ENCODE measurements at places on chromosomes 4 and X. TPM values are rescaled to one million over a fixed set of nuclear protein-coding genes. Genes with fewer than 3 reads are reported as not detected.

GRCh38 chrX:39969099-39969818, 128.5 kb downstream of the BCOR start:
- H3K27ac ChIP-seq = peak overlapping the region; percentile 15
- no peaks in the 10 kb centered on the region for H3K36me3 ChIP-seq
- H3K4me3 ChIP-seq = no peak overlapping the region
- H3K27me3 ChIP-seq = no peaks in the 10 kb centered on the region
- no peak for DNase-seq
- peaks cover 23% of the 10 kb centered on the region for H3K4me1 ChIP-seq

- DNase-seq = no peak
- H3K4me1 ChIP-seq = no peaks in the 10 kb centered on the region
Measured at GRCh38 chr4:126427853-126428252, 1113.1 kb downstream of the FAT4 start.

GRCh38 chr4:84814094-84814750, 152.3 kb downstream of the WDFY3 start:
- H3K36me3 ChIP-seq = no peaks in the 10 kb centered on the region
- H3K27ac ChIP-seq = no peak overlapping the region
- H3K27me3 ChIP-seq = no peaks in the 10 kb centered on the region
- no peak overlapping the region for H3K4me3 ChIP-seq

DNA sequence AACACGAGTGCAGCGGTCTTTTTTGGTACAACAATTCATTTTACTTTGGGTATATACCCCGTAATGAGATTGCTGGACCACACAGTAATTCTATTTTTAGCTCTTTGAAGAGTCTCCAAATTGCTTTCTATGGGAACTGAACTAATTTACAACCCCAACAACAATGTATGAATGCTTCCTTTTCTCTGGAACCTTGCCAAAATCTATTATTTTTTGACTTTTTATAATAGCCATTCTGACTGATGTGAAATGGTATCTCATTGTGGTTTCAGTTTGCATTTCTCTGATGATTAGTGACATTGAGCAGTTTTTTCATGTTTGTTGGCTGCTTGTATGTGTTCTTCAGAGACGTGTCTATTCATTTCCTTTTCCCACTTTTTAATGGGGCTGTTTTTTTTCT, 240.8 kb downstream of the STK32B start:
- H3K4me3 ChIP-seq = no peak overlapping the region
- no peak for DNase-seq
- H3K4me1 ChIP-seq = no peaks in the 10 kb centered on the region
- no peak overlapping the region for H3K27ac ChIP-seq
- H3K27me3 ChIP-seq = no peaks in the 10 kb centered on the region

- H3K4me3 ChIP-seq = no peak overlapping the region
- no peaks in the 10 kb centered on the region for H3K36me3 ChIP-seq
- DNase-seq = no peak
- no peaks in the 10 kb centered on the region for H3K4me1 ChIP-seq
- H3K27me3 ChIP-seq = no peaks in the 10 kb centered on the region
Measured at GRCh38 chr4:99383833-99384392, 31.4 kb upstream of the ADH1C start.

GRCh38 chr4:125321709-125322365, 7.1 kb downstream of the FAT4 start:
- no peak overlapping the region for H3K4me3 ChIP-seq
- DNase-seq = no peak
- H3K36me3 ChIP-seq = no peaks in the 10 kb centered on the region
- H3K4me1 ChIP-seq = no peaks in the 10 kb centered on the region
- H3K27ac ChIP-seq = no peak overlapping the region

Gene ABLIM2
- total RNA-seq = 0.41 TPM

GRCh38 chrX:21354725-21355124, 19.5 kb upstream of the CNKSR2 start:
- DNase-seq = no peak

GRCh38 chrX:122567911-122568310, 616.2 kb upstream of the GRIA3 start:
- no peaks in the 10 kb centered on the region for H3K27me3 ChIP-seq
- no peak for DNase-seq
- no peak overlapping the region for H3K4me3 ChIP-seq
- no peaks in the 10 kb centered on the region for H3K36me3 ChIP-seq
- no peak overlapping the region for H3K27ac ChIP-seq

Gene ARHGEF6
- 81.5 TPM for total RNA-seq

DNA sequence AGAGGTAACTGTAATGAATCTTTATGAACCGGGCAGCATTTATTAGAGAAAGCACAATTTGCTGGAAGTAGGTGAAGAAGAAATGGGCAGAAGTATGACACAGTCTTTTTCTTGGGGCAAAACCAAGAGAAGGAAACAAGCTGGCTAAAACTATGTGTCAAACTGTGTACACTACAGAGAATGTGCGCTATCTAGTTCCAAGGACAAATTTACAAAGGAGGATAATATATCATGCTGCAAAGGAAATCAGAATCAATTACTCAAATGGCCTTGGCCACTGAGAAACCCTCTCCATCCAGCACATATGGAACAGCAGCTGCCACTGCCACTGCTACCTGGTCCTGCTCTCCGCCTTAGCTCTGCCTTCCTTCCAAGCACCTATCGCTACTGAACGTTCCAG, 17.1 kb upstream of the MECP2 start:
- H3K27ac ChIP-seq = no peak overlapping the region
- no peaks in the 10 kb centered on the region for H3K4me1 ChIP-seq
- no peaks in the 10 kb centered on the region for H3K27me3 ChIP-seq
- DNase-seq = no peak
- no peaks in the 10 kb centered on the region for H3K36me3 ChIP-seq

- no peaks in the 10 kb centered on the region for H3K27me3 ChIP-seq
- peaks cover 12% of the 10 kb centered on the region for H3K4me1 ChIP-seq
- no peak overlapping the region for H3K4me3 ChIP-seq
- DNase-seq = no peak
- H3K36me3 ChIP-seq = peaks cover 8% of the 10 kb centered on the region
Measured at GRCh38 chr4:83281307-83281706, 3.3 kb downstream of the COQ2 start.

GRCh38 chrX:68440940-68441339, 7.6 kb upstream of the OPHN1 start:
- no peak for DNase-seq
- no peak overlapping the region for H3K4me3 ChIP-seq
- H3K36me3 ChIP-seq = no peaks in the 10 kb centered on the region
- no peaks in the 10 kb centered on the region for H3K27me3 ChIP-seq

DNA sequence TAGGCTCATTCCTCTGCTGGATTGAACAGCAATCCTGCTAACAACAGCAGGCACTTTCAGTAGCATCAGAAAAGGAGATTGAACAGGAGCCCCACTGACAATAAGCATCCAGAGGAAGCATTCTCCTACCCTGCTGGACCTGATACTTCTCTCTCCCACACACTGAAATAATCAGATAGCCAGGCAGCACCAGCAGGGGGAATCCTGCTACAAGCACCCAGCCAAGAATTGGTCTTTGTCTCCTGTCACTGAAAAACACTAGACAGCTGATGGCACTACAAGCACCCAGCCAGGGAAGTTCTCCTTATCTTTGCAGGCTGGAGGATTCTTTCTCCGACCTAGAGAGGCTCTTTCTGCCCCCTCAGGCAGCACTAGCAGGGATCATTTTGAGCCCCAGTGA, 444.3 kb upstream of the GRIA3 start:
- H3K36me3 ChIP-seq = no peaks in the 10 kb centered on the region
- no peak overlapping the region for H3K27ac ChIP-seq
- no peak overlapping the region for H3K4me3 ChIP-seq
- no peaks in the 10 kb centered on the region for H3K27me3 ChIP-seq
- no peak for DNase-seq

Gene KLKB1
- 1.3 TPM for total RNA-seq

- DNase-seq = no peak
- H3K36me3 ChIP-seq = no peaks in the 10 kb centered on the region
- no peak overlapping the region for H3K4me3 ChIP-seq
- no peaks in the 10 kb centered on the region for H3K4me1 ChIP-seq
Measured at GRCh38 chrX:124540474-124540873, 194.1 kb downstream of the SH2D1A start.

- H3K4me3 ChIP-seq = no peak overlapping the region
- no peaks in the 10 kb centered on the region for H3K27me3 ChIP-seq
- H3K36me3 ChIP-seq = no peaks in the 10 kb centered on the region
- no peak overlapping the region for H3K27ac ChIP-seq
Measured at GRCh38 chrX:4547213-4547836, 833.9 kb upstream of the PRKX start.

DNA sequence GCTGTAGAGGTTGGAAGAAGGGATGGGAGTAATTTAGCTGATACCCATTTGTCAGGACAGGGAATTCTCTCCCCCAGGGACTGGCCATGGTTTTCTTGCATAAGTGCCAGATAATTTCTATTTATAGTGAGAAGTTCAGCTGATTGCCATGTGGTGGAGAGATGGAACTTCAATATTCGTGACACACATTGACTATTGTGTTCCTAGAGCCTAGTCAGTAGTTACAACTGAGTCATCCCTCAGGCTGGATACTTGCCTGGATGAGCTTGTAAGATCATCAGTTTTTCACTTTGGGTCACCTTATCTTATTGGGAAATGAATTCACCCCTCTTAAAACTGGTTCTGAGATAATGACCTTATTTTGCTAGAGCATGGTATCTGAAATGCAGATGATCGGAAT, 32.2 kb downstream of the CFAP299 start:
- no peaks in the 10 kb centered on the region for H3K4me1 ChIP-seq
- H3K27me3 ChIP-seq = no peaks in the 10 kb centered on the region
- DNase-seq = no peak
- no peak overlapping the region for H3K27ac ChIP-seq
- H3K4me3 ChIP-seq = no peak overlapping the region

Gene USP9X
- 72.1 TPM for total RNA-seq

DNA sequence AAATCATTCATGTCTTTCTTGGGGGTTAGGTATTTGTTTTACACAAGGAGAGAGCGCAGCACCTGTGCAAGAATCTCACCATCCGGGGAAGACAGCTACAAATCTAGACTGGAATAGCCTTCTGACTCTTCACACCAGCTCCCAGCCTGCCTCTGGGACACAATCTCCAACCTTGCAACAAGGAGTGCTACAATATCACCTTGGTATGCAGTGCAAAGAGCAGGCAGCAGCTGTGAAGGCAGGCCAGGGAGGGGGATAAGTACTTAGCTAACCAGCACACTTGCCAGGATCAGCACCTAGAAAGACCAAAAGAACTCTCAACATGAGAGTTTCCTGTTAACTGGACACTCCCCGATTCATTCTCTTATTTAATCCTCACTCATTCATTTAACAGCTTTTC, 235.3 kb downstream of the AR start:
- DNase-seq = no peak
- no peak overlapping the region for H3K4me3 ChIP-seq
- no peaks in the 10 kb centered on the region for H3K36me3 ChIP-seq
- no peak overlapping the region for H3K27ac ChIP-seq
- no peaks in the 10 kb centered on the region for H3K27me3 ChIP-seq

Gene GLOD5
- total RNA-seq = not detected

Gene VSIG1
- 50.2 TPM for total RNA-seq

- peak overlapping the region; percentile 69 for H3K4me3 ChIP-seq
- H3K27ac ChIP-seq = peak overlapping the region; percentile 52
- H3K27me3 ChIP-seq = no peaks in the 10 kb centered on the region
- peak; percentile 22 for DNase-seq
- no peaks in the 10 kb centered on the region for H3K36me3 ChIP-seq
- no peaks in the 10 kb centered on the region for H3K4me1 ChIP-seq
Measured at GRCh38 chr4:123397144-123398065, 810 bp downstream of the SPRY1 start.

DNA sequence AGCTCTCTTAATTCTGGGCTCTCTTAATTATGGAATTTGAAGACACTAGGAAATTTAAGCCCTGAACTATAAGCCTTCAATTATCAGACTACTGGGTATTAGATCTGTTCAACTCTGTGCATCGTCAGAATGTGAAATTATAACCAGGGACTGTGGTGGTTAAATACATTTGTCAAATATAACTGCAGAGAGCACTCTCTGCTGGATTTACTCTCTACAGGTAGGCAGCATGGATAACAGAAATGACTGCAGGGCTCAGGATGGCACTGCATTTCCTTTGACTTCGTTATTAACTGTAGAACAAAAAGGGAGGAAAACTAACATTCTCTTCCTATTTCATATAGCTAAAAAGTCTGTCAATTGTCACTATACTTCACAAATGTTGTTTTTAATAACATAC, 310.1 kb upstream of the RASGEF1B start:
- no peak overlapping the region for H3K4me3 ChIP-seq
- DNase-seq = no peak
- H3K4me1 ChIP-seq = no peaks in the 10 kb centered on the region
- H3K36me3 ChIP-seq = no peaks in the 10 kb centered on the region

Gene ATP8A1
- total RNA-seq = 48.5 TPM

Gene LRRC66
- 0.27 TPM for total RNA-seq

Gene RHOXF2
- not detected for total RNA-seq

GRCh38 chr4:144171697-144172096, 31.2 kb upstream of the GYPA start:
- H3K4me3 ChIP-seq = no peak overlapping the region
- no peak for DNase-seq
- no peaks in the 10 kb centered on the region for H3K27me3 ChIP-seq
- H3K4me1 ChIP-seq = no peaks in the 10 kb centered on the region

GRCh38 chr4:72613959-72614358, 44.9 kb upstream of the ADAMTS3 start:
- no peaks in the 10 kb centered on the region for H3K4me1 ChIP-seq
- DNase-seq = no peak
- H3K27ac ChIP-seq = no peak overlapping the region
- no peak overlapping the region for H3K4me3 ChIP-seq
- H3K27me3 ChIP-seq = no peaks in the 10 kb centered on the region
- no peaks in the 10 kb centered on the region for H3K36me3 ChIP-seq

Gene CTPS2
- 8.8 TPM for total RNA-seq

Gene RAB40AL
- total RNA-seq = 0.37 TPM

DNA sequence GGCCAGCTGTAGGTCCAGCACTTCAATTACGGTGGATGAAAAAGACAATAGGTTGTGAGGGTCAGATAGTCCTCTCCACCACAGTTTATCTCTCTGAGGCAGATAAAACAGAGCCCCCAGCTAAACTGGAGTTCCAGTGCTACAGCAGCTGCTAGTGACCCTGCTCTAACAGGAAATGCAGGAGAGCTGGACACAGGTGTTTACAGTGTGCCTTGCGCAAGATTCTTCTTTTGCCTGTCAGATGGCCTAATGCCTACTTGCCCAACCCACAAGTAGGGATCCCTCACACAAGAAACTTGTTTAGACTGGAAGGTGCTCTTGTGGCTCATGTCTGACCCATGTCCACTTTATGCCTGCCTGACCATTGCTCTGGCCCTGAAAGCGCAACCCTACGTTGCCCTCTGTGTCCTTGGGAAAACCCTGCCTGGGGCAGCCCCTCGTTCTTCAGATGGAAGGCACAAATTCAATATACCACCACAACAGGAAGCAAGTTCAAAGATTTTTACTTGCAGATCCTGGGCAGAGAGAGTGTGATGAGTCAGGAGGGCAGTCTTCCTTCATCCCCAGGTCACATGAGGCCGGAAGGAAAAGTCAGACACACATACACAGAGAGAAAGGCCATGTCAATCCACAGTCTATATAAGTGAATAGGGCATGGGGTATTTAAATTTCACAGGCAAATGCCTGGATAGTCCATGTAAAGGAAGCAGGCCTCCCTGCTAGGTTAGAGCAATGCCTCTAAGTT, 105.1 kb upstream of the ADGRL3 start:
- H3K4me1 ChIP-seq = no peaks in the 10 kb centered on the region
- H3K36me3 ChIP-seq = no peaks in the 10 kb centered on the region
- no peak overlapping the region for H3K27ac ChIP-seq
- no peaks in the 10 kb centered on the region for H3K27me3 ChIP-seq
- no peak overlapping the region for H3K4me3 ChIP-seq

GRCh38 chr4:42724451-42724850, 67.5 kb upstream of the ATP8A1 start:
- no peak overlapping the region for H3K27ac ChIP-seq
- H3K4me1 ChIP-seq = no peaks in the 10 kb centered on the region
- H3K4me3 ChIP-seq = no peak overlapping the region
- DNase-seq = no peak
- H3K36me3 ChIP-seq = no peaks in the 10 kb centered on the region
- H3K27me3 ChIP-seq = no peaks in the 10 kb centered on the region

Gene MAPK10
- total RNA-seq = not detected
